Activated T-cell treated with anti-CD3 and anti-CD28 coated beads, Interleukin-2, amount 50 U/mL, for 72 hours (primary cell): ENCODE measurements at places on chromosomes 16 and 17. TPM values are rescaled to one million over a fixed set of nuclear protein-coding genes. Genes with fewer than 3 reads are reported as not detected.

- DNase-seq = no peak
These were observed 132.4 kb downstream of the PRKCB start for GRCh38 chr16:23968176-23968575.

DNA sequence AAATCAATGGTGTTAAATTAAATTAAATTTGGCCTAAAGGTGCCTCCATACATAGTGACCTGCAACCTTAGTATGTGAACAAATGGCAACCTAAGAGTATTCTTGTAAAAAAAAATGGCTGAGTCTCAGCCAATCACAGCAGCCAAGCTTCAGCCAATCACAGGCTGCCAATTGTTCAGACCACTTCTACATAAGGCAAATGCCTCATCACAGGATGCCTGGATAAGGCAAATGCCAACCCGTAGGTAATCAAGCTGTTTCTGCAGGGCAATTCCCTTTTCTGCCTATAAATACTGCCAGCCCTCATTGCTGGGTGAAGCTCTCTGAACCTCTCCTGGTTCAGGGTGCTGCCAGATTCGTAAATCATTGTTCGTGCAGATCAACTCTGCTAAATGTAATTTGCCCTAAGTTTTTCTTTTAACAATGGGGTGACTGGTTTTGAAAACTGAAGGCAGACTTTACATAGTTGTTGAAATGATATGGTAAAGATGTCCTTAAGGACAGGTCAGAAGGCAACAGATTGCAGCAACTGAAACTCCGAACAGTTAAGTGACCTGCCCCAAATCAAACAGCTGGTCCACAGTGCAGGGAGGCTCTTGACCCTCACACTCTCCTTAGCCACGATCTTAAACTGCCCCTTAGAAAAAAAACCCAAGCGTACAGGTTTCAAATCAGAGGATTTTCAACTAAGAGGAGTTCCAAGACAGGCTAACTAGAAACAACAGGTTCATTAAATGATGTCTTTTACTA is 50.3 kb downstream of the N4BP1 start:
- no peak for DNase-seq

DNA sequence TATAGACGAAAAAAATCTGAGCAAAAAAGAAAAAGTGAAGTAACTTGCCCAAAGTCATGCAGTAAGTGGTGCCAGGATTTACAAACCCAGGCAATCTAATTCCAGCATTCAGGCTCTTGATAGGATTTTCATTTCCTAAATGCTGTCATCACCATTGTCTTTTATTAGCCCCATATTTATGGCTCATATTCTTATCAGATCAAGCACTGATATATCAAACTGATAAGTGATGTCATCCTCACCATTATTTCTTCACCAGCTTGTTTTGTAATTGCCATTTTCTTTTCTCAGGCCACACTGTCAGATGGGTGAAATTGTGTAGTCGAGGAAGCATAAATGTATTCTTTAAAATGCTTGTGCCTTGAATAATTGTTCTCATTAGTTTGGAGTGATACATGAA is 1.3 kb downstream of the RAD51C start:
- no peak for DNase-seq

GRCh38 chr16:15792563-15792971 is 64.3 kb downstream of the MYH11 start:
- no peak for DNase-seq

GRCh38 chr17:83086907-83087787 is 7.7 kb downstream of the METRNL start:
- no peak for DNase-seq

ZMYND15 gene
- total RNA-seq = 0.17 TPM

KSR1 gene
- 296 TPM for total RNA-seq

GPRC5B gene
- not detected for total RNA-seq
